Small intestine (tissue), 16 donors: ENCODE measurements at places on chromosomes 12 and 14.

- DNase-seq: no peak
Observed at GRCh38 chr14:49485290-49485689, 100.9 kb downstream of the RPS29 start.

GRCh38 chr14:23068789-23069412 lies 11.6 kb upstream of the CDH24 start:
- peak; percentile 92 for DNase-seq

- no peak for DNase-seq
Observed at GRCh38 chr12:14387219-14387871, 21.9 kb downstream of the ATF7IP start.

DNA sequence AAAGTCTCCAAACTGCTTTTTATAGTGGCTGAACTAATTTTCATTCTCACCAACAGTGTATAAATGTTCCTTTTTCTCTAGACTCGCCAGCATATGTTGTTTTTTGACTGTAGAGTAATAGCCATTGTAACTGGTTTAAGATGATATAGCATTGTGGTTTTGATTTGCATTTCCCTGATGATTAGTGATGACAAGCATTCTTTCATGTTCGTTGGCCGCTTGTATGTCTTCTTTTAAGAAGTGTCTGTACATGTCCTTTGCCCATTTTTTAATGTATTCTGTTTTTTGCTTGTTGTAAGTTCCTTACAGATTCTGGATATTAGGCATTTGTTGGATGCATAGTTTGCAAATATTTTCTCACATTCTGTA lies 404.9 kb downstream of the FLRT2 start:
- no peak for DNase-seq

DNA sequence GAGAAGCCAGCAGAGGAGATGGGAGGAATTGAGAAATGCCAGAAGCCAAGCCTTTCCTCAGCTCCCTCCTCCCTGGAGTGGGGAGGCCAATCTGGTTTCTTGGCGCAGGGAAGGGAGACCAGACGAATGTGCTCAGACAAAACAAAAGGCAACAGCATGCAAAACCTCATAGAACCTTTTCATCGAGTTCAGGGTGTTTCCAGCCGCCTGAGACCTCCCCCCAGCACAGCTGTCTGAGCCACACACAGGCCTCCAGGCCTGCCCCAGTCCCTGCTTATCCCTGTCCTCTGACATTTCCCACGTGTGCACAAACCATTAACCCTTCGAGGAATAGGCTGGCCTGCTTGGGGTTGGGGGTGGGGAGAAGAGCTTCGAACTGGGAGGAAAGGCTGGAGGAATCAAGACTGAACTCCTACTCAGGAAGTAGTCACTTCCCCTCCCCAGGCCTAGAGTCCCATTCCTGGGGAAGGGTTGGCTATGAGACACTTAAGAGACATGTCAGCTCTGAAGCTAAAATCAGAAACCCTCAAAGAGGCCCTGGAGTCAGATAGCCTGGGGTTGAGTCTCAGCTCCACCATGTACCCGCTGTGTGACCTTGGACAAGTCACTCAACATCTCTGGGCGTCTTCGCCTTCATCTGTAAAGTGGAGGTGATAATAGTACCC lies 10.7 kb downstream of the TBX3 start:
- DNase-seq: no peak

- DNase-seq: peak; percentile 78
Observed at GRCh38 chr12:9334041-9334692, 126.0 kb upstream of the PZP start.

DNA sequence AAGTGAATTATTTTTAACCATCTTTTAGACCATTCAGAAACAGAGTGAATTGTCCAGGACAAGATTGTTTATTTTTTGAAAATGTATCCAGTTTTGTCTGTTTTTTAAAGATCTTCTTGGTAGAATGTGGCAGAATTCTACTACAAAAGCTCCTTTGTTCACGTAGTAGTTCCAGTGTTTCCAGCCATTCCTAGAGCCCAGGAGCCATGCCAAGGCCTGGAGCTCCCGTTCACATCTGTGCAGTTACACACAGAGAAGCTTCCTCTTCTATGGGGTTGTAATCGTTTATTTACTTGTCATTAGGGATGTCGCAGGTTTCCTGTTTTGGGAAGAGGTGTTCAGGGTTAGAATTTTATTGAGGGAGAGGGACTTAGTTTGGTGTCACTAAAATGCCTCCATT lies 409.8 kb downstream of the NPAS3 start:
- DNase-seq: no peak
